ENCODE measurements at places on chromosomes 4 and X.

- DNase-seq: no peak
Measured at GRCh38 chr4:18366892-18367291, 345.3 kb upstream of the LCORL start.

DNA sequence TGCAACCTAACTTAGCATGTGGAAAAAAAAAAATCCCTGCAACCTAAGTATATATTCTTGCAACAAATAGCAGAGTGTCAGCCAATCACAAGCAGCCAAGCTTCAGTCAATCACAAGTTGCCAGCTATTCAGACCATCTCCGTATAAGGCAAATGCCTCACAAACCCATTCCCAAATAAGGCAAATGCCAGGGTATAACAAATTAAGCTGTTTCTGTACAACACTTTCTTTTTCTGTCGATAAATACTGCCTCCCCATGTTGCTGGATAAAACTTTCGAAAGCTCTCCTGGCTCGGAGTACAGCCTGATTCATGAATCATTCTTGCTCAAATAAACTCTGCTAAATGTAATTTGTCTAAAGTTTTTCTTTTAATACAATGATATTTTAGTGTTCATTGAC lies 460.7 kb upstream of the SMIM31 start:
- DNase-seq: no peak

GRCh38 chr4:177726111-177726510 lies 283.9 kb upstream of the AGA start:
- DNase-seq: peak; percentile 29

- DNase-seq: no peak
Measured at GRCh38 chr4:54683616-54684346, 26.0 kb downstream of the KIT start.

DNA sequence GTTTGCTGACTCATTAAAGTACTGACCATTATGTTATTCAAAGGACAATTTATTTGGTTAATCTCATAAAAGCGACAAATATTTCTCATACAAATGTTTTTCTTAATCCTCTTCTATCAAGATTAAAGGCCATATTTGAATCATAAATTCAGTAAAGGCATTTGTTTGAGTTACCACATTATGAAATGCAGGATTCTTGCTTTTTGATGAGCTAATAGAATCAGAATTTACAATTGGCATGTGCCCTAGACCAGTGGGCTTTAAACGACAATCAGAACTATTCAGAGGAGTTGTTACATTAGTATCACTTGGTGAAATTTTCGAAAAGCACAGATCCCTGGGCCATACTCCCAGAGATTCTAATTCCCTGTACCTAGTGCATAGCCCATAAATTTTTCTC lies 55.3 kb downstream of the KLHL4 start:
- no peak for DNase-seq

DNA sequence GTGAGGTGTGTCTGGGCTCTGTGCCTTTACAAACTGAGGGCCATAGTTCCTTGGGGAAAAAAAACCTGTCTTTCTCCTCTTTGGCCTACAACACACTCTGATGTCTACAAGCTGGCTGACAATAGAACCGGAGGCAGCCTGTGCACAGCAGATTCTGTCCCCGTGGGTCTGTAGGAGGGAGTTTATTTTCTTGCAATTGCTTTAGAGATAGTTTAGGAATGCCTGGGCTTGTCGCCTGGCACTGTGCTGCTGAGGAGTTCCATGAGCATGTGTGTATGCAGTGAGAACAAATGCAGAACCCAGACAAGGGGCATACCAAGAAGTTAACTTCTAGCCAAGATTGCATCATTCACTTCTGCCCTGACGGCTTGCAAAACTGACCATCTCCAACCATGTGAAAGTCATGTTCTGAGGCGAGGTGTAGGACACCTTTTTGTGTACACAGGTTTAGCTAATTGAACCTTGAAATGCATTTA lies 54.1 kb downstream of the CCNI start:
- no peak for DNase-seq

DNA sequence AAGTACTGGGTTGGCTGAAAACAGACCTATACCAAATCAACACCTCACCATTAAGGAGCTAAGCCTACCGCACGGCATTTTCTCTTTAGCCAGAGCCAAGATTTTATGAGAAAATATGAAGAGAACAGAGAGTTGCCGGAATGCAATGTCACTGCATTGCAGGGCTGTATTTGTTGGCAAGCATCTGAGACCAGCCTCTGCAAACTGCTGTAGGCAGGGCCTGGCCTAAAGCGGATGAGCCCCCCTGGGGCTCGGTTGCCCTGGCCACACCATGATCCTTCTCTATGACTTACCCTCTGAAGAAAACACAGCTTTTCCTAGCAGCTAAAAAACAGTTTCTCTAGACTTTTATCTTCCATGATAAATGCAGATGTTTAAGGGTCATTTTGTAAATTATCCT lies 120.5 kb upstream of the SORBS2 start:
- DNase-seq: no peak

DNA sequence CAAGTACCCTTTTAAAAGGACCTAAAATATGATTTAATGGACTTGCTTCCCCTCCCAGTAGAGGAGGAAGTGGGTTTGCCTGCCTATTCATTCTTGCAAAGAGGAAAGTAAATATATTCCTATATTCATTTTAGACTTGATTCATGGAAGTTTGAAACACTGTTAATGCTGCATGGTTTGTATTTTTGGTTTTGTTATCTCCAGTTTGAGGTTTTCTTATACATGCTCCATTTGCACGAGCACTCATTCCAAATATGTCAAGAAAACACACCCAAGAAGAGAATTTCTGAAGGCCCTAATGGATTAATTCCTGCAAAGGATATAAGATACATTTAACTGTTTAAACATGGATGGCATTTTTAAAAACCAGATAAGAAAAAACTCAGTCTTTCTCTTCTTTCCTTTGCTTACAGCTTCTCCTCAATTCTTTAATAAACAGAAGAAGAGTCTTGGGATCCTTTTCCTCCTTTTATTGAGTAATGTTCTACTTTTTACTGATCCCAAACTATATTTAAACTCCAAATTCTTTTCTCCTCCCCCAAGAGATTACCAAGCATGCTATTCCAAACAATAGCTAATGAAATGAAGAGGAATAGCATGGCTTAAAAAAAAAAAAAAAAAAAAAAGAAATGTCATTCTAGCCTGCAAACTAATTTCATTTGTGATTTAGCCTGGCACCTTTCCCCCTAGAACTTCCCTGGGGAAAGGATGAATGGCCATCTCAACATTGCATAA lies 54.6 kb upstream of the LDB2 start:
- DNase-seq: no peak

DNA sequence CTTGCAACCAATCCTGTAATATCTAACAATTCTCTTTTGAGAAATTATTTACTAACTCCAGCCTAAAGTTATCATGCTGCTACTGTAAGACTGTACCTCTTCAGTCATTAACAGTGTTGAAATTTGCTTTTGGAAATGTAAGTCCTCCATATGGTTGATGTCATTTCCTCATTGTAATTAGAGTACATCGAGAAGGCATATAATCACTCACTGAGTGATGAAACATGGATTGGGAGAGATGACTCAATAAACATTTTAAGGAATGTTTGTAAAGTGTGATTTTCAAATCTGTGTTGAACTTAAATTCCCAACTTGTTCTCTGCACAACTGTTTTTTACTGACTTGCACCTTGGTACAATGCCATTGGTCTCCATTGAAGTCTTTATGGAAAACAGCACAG lies 61.2 kb downstream of the HMGB2 start:
- DNase-seq: no peak

GRCh38 chr4:2259036-2259540 lies 2.8 kb downstream of the MXD4 start:
- DNase-seq: no peak

GRCh38 chrX:102846544-102847236 lies 90.4 kb upstream of the RAB40AL start:
- DNase-seq: no peak

DNA sequence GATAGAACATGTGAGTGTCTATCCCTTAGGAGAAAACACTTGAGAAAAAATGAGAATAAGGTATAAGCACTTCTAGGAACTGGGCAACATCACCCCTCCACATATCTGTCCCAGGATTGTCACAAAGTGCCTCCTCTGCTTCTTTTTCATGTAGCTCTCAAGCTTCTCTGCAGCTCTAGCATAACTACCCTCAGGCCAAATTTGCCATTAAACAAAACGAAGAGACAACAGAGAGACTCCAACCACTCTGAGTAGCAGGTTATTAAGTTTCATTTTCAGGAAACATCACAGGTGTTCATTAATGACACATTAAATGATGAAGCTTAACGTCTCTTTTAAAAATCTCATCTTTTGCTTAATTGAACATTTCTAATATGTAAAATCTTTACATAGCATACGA lies 580.0 kb downstream of the GALNTL6 start:
- no peak for DNase-seq

- no peak for DNase-seq
Measured at GRCh38 chr4:44100456-44100855, 348.2 kb downstream of the KCTD8 start.

DNA sequence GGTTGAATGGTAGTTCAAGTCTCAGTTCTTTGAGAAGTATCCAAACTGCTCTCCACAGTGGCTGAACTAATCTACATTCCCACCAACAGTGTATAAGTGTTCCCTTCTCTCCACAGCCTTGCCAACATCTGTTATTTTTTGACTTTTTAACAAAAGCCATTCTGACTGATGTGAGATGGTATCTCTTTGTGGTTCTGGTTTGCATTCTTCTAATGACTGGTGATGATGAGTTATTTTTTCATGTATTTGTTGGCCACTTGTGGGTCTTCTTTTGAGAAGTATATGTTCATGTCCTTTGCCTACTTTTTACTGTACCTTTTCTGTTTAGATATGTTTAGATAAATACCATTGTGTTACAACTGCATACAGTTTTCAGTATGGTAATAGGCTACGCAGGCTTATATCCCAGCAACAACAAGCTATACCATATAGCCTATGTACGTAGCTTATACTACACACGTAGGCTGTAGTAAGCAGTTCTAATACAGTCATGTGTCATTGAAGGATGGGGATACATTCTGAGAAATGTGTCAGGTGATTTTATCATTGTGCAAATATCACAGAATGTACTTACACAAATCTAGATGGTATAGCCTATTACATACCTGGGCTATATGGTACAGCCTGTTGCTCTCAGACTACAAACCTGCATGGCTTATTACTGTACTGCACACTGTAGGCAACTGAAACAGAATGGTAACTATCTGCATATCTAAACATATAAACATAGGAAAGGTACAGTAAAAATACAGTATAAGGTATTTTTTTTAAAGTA lies 28.1 kb downstream of the KLHL8 start:
- DNase-seq: no peak

DNA sequence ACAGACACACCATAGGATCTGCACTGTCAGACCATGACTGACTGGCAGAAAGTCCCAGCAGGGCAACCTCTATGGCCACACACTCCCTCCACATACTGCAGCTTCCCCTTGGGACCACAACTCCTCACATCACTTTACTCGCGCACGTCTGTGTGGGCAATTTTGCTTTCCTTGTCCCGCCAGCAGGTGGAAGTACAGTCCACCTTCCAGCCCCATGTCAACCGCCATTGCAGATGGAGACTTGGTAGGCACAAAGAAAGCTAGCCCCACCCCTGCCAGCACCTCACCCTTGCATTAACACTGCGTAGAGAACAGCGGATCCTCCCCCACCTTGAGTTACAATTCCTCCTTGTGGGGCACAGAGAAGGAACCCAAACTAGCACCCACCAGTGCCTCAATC lies 74.4 kb upstream of the NAP1L2 start:
- no peak for DNase-seq

DNA sequence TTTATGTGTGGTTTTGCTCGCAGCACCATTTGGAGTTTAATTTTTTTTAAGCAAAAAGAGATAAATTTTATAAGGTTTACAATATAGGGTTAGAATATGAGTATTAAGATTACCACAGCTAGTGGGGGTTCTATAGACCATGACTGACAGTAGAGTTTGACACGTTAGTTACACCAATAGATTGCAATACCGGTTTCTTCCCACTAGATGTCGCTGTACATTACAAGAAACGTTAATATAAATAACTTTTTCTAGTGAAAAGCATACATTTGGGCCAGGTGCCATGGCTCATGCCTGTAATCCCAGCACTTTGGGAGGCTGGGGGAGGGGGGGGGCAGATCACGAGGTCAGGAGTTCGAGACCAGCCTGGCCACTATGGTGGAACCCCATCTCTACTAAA lies 433.6 kb downstream of the MAGEB5 start:
- DNase-seq: no peak

DNA sequence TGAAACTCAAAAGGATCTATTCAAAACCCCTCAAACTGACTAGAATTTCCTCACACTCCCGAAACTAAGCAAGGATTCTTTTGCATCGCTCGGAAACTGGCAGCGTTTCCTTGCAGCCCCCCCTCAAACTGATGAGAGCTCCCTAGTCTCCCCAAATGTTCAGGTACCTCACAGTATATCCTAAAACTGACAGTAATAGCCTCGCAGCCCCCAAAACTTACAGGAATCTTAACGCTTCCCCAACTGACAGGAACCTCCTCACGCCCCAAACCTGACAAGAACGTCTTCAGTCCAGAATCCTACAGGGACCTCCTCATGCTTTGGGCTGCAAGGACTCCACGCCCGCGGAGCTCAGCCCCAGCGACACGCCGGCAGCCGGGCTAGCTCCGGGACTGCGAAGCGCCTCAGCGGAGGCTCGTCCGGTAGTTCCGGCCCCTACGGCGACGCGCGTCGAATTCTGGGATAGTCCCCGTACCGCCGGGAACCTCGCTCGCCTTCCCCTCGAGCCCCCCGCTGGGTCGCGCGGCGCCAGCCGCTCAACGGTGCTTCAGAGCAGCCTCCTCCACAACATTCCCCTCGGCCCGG lies 640 bp downstream of the PHF8 start:
- no peak for DNase-seq

GRCh38 chr4:147643616-147644015 lies 26.4 kb downstream of the TMEM184C start:
- DNase-seq: no peak

DNA sequence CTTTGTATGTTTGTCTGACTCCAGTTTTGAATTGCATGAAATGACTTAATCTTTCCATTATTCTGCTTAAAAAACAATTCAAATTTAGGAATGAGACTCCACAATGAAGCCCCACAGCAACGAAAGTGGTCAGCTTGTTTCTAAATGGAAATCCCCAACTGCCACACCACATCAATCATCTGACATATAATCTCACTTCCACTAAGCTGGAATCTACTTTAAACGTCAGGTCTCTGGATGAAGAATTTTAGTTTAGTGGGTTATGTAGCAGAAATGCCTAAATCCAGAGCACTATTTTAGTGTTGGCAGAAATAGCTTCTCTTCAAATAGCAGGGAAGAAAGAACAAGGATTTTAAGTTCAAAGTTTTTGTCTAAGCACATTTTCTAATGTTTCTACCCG lies 1.7 kb upstream of the BMP2K start:
- no peak for DNase-seq

- DNase-seq: no peak
Measured at GRCh38 chr4:185139736-185140135, 3.3 kb upstream of the SLC25A4 start.

- no peak for DNase-seq
Measured at GRCh38 chrX:40467454-40467853, 113.3 kb upstream of the ATP6AP2 start.

- DNase-seq: peak; percentile 48
Measured at GRCh38 chr4:180542445-180543100, 1700.6 kb upstream of the TENM3 start.

- DNase-seq: no peak
Measured at GRCh38 chr4:54393243-54393642, 164.2 kb downstream of the PDGFRA start.
